ENCODE measurements at places on chromosomes 7 and 10.

- DNase-seq: no peak
Observed at GRCh38 chr10:97013568-97013967, 172.2 kb downstream of the SLIT1 start.

GRCh38 chr7:130084037-130084875, 13.9 kb downstream of the KLHDC10 start:
- DNase-seq: no peak

- peak; percentile 81 for DNase-seq
Observed at GRCh38 chr7:102451371-102452054, 13.2 kb downstream of the ALKBH4 start.

DNA sequence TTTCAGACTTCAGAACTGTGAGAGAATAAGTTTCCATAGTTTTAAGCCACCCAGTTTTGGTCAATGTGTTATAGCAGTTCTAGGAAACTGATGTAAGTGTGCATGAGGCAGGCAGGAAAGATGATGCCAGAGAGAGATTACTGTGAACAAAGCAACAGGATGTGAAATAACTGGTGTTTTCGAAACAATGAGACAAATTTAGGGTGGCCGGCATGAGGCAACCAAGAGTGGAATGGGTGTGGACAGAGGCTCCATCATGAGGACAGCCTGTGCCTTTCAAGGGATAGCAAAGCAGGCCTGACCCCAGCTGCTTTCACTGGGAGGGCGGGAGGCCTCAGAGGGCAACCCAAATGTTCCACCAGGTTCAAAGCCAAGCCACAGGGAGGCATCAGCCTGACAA, 67.3 kb upstream of the UCN3 start:
- DNase-seq: no peak

DNA sequence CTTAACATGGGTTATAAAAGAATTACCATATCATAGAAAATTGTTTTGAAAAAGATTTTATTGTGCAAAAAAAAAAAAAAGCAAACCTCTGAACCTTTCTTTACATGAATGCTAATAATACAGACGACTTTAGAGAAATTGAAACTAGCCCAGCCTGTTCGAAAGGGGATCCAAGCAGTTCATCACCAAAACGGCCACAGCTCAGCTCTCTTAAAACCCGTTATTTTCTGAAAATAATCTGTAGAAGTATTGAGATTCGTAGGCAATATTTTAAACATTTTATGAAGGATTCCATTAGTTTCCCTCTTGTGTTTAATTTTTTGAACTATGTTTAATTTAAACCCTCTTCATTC, 9.9 kb upstream of the GSAP start:
- no peak for DNase-seq

- no peak for DNase-seq
Observed at GRCh38 chr7:128801003-128801402, 9.2 kb downstream of the CCDC136 start.

GRCh38 chr7:3134745-3135144, 91.1 kb upstream of the CARD11 start:
- DNase-seq: no peak

DNA sequence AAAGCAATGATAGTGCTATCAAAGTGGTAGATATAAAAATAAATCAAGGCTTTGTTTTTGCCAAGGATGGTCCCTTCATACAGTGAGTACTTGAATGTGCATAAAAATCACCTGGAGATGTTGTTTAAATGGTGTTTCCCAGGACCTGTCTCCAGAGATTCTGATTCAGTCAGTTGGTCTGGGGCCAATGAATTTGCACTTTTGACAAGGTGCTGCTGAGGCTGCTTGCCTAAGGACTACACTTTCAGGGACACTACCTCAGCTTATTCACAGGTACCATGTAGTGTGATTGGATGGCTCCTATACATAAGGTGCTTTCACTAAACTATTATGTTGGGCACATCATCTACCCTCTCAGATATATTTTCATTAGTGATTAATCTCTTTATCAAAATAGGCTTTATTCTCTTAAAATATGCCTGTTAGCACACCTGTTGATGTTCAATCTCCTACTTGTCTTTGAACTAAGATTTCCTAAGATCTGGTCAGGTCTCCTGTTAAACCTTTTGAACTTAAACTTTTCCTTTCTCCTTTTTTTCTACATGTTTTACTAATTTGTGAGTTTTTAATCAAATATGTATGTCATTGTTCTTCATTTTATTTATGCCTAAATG, 24.3 kb downstream of the CAPZA2 start:
- no peak for DNase-seq

All from keratinocyte (primary cell).